ENCODE measurements at places on chromosomes 2 and 18. TPM values are rescaled to one million over a fixed set of nuclear protein-coding genes. Genes with fewer than 3 reads are reported as not detected.

Gene HOXD4
- total RNA-seq = 28.0 TPM

Gene SPDYA
- not detected for total RNA-seq

Gene IL1R2
- 5.4 TPM for total RNA-seq

Gene GDF7
- not detected for total RNA-seq

Gene CKAP2L
- 18.8 TPM for total RNA-seq

Gene BOK
- 76.7 TPM for total RNA-seq

Gene ATG16L1
- total RNA-seq = 29.4 TPM

Gene NTSR2
- not detected for total RNA-seq

Gene FBXO36
- 1.8 TPM for total RNA-seq

Gene TCF23
- not detected for total RNA-seq

Gene GPR39
- total RNA-seq = 10.8 TPM

Gene FAM237A
- not detected for total RNA-seq

Gene DDX18
- total RNA-seq = 51.9 TPM

Gene ANKRD53
- 0.75 TPM for total RNA-seq

Gene CHRND
- total RNA-seq = not detected

Gene TEKT4
- not detected for total RNA-seq

Gene SLC30A3
- total RNA-seq = 0.29 TPM

Gene TSPYL6
- total RNA-seq = not detected
